ENCODE measurements at places on chromosomes 11 and 22. TPM values are rescaled to one million over a fixed set of nuclear protein-coding genes. Genes with fewer than 3 reads are reported as not detected.
A peak's percentile ranks its signal among the peaks of the same experiment; 100 is the strongest.

- ATAC-seq = no peak
Measured at GRCh38 chr11:77151804-77152509, 23.9 kb downstream of the MYO7A start.

DNA sequence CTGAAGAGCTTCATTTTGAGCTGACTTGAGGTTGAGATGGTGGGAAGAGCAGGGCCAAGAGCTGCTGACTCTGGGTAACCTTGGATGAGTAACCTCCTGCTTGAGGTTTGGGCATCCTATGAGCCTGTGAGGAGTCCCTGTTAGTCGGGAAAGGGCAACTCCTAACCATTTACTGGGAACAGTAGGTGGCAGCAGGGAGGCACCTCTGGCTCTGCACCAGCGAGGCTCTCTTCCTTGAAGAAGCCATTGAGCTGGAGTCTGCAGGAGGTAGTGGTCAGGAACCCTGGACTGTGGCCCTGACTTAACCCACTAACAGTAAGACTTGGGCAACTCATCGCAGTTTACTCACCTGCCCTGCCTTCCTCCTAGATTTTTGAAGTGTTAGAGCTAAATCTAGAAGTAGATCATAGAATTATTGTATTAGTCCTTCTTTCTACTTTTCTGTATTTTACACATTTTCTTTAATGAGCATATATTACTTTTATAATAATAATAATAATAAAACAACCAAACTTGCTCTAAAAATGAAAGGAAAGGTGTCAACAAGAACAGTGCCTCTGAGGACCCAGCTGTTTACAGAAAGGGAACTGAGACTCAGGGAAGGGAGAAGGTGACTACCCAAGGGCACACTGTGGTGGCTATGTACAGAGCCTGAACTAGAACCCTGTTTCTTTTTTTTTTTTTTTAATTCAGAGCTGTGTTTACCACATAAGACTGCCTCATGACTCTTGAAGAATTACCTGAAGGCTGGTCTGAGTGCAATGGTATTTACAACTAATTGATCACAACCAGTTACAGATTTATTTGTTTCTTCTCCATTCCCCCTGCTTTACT lies 47.5 kb downstream of the MEI1 start:
- ATAC-seq = peak; percentile 81

- no peak for ATAC-seq
Measured at GRCh38 chr22:38572065-38572464, 2.1 kb upstream of the DMC1 start.

- no peak for ATAC-seq
Measured at GRCh38 chr11:14585438-14585837, 58.2 kb upstream of the PDE3B start.

GRCh38 chr11:126216526-126217305 lies 5.1 kb downstream of the FAM118B start:
- no peak for ATAC-seq

DNA sequence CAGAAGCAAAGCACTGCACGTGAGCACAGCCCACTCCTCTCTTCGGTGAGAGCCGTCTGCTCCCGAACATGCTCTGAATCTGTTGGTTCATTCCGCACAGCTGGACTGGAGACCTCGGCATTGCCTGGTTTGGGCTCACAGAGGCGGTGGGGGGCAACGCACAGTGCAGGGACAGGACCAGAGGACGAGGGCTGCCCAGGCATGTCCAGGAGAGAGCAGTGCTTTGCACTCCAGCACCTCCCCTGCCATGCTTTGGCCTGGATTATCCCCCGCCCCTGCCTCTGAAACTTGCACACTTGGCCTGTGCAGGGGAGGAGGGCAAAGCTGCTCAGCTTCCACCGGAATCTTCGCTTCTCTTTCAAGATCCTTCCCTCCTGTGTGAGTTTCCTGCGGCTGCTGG lies 536.5 kb downstream of the BRD1 start:
- no peak for ATAC-seq

DNA sequence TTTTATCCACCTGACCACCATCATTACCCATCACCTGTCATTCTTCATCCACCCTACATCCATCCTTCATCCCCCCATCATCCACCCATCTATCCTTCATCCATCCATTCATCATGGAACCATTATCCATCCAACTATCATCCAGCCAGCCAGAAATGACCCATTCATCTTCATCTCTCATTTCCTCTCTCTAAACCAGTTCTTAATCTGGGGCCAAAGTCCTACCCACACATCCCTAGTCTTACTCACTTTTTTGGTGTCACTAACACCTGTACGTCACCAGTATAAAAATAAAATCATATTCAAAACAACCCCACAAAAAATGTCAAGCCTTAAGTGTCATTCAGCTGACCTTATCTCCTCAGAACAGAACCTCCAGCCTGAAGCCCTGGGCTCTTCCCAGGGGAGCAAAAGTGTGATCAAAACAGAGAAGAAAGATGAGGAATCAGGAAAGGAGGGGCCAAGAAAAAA lies 12.3 kb downstream of the SPI1 start:
- no peak for ATAC-seq

- peak; percentile 76 for ATAC-seq
Measured at GRCh38 chr11:15816260-15816871, 540.0 kb downstream of the SOX6 start.

- ATAC-seq = no peak
Measured at GRCh38 chr11:115996808-115997188, 492.6 kb upstream of the CADM1 start.

- ATAC-seq = no peak
Measured at GRCh38 chr11:133808393-133809140, 36.7 kb downstream of the SPATA19 start.

GRCh38 chr11:110077346-110077745 lies 15.8 kb upstream of the ZC3H12C start:
- ATAC-seq = no peak

GRCh38 chr11:128323381-128323780 lies 264.0 kb downstream of the ETS1 start:
- ATAC-seq = no peak

DNA sequence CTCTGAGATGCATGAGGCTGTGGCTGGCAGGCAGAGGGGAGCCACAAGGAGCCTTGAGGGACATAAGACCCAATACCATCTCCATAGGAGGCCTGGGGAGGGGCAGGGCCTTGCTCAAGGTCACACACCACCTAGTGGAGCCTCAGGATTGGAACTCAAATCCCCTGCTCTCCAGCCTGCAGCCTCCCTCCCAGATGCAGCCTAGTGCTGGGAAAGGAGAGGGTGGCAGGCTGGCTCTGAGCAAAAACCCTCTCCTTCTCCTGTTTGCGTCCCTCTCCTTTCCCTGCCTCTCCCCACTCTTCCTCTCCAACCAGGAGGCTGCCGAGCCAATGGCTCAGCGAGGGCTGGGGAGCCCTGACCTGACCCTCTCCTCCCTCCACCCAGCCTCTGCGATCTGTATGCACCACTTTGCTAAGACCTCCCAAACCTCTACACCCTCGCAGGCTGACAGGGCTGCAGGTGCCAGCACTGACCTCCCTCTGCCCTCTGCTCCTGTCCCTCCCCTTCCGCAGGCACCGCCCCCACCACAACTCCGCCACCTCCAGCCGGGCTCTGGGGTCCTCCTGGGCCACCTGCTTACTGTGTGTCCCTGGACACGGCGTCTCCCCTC lies 14.7 kb downstream of the IGLL1 start:
- no peak for ATAC-seq

DNA sequence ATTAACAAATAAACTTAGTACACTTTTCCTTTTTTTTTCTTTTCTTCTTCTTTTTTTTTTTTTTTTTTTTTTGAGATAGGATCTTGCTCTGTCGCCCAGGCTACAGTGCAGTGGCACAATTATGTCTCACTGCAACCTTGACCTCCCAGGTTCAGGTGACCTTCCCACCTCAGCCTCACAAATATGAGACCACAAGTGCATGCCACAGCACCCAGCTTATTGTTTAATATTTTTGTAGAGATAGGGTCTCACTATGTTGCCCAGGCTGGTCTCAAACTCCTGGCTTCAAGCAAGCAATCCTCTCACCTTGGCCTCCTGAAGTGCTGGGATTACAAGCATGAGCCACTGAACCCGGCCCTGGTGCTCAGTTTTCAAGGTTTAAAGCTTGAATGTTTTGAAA lies 88.9 kb downstream of the ELP4 start:
- no peak for ATAC-seq

DNA sequence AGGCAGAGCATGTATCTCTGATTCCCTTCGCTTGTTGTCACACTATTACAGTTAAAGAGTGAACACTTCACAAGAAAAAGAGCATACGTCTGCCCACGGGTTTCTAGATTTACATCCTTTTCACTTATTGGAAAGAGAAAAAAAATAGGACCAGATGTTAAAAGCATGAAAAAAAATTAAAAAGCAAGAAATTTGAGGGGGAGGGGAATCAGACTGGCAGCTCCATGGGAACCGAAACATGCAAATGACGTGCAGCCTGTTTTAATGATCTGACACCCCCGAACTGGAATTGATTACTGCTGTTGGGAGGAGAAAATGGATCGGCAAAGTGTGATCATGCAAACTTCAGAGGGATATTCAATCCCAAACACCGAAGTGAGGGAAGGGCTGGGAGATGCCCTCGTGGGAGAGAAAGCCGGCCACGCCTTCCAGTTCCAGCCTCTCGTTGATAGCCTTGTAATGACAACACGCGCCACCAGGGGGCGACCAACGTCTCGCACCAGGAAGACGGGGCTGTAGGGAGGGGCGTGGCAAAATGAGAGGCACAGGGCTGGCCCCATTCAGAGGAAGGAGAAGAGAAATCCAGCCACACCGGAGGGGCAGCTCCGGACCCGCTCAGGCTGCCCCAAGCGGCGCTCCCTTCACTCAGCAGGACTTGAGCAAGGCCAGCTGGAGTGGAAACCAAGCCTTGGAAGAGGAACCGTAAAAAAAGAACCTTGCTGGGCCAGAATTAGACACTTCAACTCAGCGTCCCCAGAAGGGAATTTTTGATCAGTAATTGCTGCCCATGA lies 53.8 kb upstream of the SYT13 start:
- ATAC-seq = peak; percentile 91

The SLC22A12 gene
- total RNA-seq = not detected

The HSCB gene
- total RNA-seq = 15.9 TPM

The OR4D11 gene
- total RNA-seq = not detected

The P2RX6 gene
- total RNA-seq = 0.40 TPM

The CDC42EP2 gene
- total RNA-seq = 40.3 TPM

The UBASH3B gene
- 1.8 TPM for total RNA-seq

Measured in gastroesophageal sphincter (tissue), 4 donors.